ENCODE measurements at places on chromosomes 4 and X. TPM values are rescaled to one million over a fixed set of nuclear protein-coding genes. Genes with fewer than 3 reads are reported as not detected.

Gene ZNF630
- total RNA-seq, result 1.3 TPM

Gene CDKL2
- 0.84 TPM for total RNA-seq

Gene BEX5
- total RNA-seq, result not detected

Gene ATP2B3
- not detected for total RNA-seq

Gene SPIN3
- 2.4 TPM for total RNA-seq

Gene INTU
- total RNA-seq, result 1.3 TPM

Gene FHDC1
- 0.17 TPM for total RNA-seq

Gene SLC10A6
- not detected for total RNA-seq

Data from bronchus fibroblast of lung (primary cell).